ENCODE measurements at places on chromosomes 16 and 17.

DNA sequence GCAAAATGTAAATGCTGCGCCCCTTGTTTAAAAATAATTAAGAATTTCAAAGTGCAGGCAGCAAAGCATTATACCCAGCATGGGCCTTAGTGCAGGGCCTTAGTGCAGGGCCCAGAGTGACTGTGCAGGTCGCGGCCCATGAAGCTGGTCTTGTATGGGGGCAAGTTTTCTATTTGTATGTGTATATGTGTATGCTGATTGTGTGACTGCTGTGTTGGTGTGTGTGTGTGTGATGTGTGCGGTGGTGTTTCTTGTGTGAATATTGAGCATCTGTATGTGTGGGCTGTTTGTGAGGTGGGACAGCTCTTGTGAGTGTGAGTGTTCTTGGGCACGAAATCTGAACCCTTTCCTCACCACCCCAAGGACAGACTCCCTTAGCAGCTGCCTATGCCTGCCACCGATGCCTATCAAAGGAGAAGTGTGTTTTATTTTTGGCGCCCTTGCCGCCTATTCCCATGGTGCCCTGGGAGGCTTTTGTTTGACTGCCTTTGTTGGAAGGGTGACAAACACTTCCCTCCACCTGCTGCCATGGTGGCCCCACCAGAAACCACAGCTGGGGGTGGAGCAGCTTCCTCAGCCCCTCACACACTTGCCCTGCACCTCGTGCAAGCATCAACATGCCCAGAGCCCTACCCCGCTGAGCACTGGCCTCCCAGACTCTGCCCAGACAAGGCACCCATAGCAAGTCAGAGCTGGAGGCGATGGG lies 18.0 kb downstream of the CCR7 start:
- DNase-seq = no peak

GRCh38 chr17:49969795-49970389 lies 902 bp downstream of the DLX4 start:
- DNase-seq = no peak

DNA sequence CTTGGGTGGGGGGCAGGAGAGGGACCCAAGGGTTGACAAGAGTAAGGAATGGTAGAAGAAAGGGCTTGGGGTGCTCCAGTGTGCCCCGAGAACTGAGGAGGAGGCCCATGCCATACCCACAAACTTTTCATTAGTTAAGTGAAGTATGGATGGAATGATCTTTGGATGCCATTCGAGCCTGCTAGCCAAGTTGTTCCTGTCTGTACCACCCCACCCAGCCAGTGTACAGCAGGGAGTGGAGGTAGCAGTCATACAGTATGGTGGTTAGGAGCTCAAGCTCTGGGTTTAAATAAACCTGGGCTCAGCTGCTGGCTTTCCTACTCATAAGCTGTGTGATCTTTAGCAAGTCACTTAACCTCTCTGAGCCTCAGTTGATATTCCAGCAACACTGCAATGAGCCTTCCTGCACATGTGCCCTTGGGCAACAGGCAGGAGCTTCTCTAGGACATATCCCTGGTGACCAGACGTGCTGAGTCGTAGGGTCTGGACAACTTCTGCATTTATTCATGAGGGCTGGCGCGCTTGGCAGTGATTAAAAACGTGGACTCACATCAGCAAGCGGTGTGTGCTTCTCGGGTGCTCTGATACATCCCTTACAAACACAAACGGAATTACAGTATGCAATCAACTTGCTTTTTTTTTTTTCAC lies 22.9 kb downstream of the ITPRIPL2 start:
- DNase-seq = no peak

GRCh38 chr17:56779322-56779721 lies 54.4 kb downstream of the C17orf67 start:
- no peak for DNase-seq

DNA sequence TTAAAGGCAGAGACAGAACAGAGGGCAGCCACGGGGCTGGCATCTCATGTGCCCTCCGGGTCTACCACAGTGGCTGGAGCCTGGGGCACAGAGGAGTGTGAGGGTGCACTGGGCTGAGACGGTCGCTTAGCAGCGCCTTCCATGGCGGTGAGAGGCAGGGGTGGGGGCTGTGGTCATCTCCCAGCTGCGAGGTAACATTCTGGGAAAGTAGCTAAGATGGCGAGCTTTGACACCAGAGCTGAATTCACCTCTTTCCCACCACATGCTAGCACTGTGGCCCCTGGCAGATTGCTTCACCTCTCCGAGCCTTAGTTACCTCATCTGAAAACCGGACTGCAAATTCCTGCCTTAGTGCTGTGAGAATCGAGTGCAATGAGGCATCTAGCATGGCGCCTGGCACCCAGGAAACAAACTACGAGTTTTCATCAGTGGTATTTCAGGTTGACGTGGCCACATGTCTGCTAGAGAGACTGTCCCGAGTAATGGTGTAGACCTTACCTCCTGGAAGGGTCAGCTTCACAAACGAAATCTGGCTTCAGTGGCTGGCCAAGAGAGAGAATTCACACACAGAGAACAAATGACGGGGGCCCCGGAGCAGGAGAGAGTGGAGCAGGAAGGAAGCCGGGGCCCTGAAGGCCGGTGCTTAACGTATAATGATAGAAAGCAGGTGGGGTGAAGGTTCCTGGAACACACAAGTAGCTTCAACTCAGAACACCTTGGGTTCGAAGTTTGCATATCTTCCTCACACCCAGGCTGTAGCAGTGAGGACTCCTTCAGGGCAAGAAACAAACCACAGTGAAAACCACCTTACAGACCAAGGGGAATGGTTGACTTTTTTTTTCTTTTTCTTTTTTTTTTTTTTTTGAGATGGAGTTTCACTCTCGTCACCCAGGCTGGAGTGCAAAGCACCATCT lies 63.9 kb upstream of the RPH3AL start:
- DNase-seq = no peak

DNA sequence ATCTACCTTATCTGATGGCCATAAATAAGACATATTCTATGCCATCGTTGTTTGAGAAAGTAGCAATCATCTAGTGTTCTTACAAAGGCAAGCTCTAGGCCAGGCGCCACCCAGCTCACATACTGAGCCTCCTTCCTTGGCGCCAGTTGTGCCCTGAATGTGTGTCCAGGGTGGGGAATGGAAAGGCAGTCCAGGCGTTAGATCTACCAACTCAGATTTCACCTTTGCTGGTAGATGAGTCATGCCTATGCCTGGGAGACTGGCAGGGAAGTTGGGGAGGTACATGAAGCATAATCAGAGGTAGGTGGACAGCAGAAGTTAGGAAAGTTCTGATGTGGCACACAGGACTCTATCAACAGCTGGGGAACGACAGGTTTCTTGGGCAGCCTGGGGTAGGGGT lies 23.6 kb downstream of the SDR42E1 start:
- no peak for DNase-seq

DNA sequence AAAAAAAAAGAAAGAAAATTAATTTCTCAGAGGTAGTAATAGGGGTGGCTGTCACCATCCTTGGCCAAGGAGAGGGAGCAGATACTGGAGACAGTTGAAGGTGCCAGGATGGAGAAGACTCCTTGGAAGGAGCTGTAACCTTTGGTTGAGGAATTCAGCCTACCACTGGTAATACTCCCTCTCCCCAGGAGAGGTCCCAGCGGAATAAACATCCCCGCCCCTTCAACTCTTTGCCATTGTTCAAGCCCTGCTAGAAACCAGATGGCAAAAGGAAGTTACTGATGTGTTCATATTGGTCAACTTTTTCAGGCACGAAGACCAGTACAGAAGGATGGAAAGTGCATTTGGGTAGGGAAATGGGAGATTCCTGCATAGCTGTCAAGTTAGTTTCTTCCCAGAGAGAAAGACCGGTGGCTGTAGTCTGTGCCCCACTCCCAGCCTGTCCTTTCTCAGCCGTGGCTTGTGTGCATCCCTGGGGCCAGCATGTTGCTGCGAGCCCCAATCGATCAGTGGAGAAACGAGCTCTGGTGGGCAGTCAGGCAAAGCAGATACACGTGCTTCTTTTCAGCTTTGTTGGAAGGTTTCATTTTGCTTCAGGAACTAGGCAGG lies 612.1 kb downstream of the MAF start:
- no peak for DNase-seq

GRCh38 chr16:73483076-73483791 lies 435.3 kb upstream of the ZFHX3 start:
- no peak for DNase-seq

- DNase-seq = no peak
These were observed 70.0 kb upstream of the TNRC6C start for GRCh38 chr17:77888242-77889134.

DNA sequence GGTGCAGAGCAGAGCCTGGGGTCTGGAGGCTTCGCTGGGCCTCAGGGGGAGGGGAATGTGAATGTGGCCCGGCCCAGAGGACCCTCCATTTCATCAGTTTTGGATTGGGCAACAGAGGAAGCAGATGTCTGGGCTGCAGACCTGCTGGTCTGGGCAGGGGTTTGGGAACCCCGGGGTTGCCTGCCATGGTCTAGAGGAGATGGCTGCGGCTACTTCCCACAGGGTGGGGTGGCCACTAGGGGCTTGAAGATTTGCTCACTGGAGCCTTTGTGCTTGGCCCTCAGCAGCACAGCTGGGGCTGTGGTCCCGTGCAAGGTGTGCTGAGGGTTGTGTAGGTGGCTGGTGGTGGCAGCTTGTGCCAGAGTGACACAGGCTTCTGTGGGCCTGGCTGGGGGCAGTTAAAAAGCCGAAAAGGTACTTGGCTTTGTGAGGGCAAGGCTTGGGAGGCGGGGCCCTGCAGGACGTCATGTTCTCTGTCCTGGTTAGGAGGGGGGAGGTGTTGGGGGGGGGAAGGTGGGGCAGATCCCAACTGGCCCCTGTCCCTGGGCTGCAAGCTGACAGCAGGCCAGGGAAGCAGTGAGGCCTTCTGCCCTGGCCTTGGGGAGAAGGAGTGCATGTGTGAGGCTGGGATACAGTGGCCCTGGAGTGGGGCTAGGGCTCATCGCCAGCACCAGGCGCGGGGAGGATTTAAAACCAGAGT lies 98.0 kb downstream of the KPNA2 start:
- DNase-seq = no peak

DNA sequence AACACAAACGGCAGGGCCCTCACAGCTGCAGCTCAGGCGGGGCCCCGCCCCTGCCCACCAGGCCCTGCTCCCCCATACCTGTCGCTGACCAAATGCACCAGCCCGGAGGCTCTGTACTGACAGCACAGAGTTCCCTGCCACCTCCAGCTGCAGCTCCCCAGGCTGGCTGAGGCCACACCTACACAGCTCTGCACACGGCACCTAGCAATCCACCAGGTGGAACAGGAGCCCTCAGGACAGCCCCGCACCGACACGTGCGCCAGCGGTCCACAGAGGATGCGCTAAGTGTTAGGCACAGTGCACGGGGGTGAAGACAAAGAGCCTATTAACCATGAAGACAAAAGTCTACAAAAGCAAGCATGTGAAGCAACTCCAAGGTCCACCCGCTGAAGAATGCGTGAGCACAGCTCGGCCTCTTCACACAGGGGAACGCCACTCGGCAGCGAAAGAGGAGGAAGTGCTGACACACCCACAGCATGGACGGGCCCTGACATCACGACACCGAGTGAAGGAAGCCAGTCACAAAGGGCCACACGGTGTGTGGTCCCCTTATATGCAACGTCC lies 5.4 kb downstream of the ZCCHC14 start:
- DNase-seq = no peak

DNA sequence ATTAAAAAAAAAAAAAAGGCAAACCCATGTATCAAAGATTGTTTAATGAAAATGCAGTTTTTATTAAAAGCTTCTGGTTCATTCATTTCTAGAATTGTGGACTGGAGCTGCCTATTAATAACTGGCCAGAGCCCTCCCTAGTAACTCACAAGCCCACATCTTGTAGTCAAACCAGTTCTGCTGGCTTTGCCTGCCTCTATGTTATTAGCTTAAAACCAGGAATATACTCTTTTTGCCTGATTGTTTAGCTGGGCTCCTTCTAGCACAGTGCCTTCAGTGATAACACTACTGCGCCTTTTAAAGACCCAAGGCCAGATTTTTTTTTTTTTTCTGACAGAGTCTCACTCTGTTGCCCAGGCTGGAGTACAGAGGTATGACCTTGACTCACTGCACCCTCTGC lies 26.0 kb downstream of the TAC4 start:
- no peak for DNase-seq

DNA sequence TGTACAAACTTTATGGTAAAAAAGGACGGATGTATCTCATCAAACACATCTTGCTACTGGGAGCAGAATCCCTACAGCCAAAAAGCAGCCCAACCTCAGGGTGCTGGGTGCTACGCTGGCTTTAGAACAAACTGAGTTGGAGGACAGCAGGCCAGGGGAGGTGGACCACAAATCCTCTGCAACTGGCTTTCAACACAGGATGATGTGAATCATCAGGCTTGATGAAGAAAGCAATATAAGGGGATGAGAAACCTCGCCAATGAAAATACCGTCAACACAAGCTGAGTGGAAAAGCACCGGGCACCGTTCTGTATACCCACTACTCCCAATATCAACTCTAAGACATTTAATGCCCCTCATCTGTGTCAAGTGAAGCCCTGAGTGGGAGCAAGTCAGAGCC lies 14.3 kb downstream of the HBQ1 start:
- no peak for DNase-seq

DNA sequence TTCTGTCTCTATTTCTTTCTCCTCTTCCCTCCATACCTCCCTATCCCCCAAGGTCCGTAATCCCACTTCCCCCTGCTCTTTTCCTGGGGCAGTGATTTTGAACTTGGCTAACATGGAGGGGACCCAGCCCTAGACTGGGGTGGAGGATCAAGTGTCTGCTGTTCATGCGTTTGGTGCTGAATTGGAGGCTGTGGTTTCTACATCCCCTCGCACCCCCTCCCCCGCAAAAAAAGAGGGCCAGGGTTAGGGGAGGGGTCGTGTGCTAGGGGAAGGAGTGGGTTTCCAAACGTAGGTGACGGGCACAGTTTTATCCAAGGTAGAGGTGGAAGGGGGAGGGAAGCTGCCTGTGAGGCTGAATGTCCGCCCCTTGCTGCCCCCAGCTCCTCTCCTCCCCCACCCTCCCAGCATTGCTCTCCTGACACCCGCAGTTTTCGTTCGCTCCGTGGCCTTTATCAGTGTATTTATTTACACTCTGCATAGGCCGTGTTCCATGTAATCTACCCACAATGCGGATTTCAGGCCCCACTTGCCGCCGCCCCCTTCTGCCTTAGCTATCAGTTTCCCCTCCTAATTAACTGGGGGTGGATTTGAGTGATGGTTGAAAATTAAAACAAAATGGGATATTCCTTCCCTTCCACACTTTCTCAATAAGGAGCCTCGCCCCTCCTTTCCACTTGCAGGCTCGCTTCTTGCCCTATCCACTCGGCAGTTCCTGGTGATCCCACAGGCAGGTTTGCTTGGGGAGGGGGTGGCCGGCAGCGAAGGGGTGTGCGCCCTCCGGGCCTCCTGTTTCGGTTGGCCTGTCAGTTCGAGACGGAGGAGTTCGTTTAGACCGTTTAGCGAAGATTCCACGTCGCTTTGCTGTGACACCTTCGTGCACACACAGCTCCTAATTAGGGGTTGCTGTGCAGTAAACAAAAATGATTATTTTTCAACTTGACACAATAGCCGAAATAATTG lies 2.0 kb downstream of the GNAO1 start:
- DNase-seq = no peak
